ENCODE measurements at places on chromosomes 11 and 22. TPM values are rescaled to one million over a fixed set of nuclear protein-coding genes. Genes with fewer than 3 reads are reported as not detected.

- DNase-seq = no peak
Measured at GRCh38 chr11:130979386-130979972, 63.2 kb upstream of the SNX19 start.

GRCh38 chr22:21626073-21626734 is 3.6 kb downstream of the YDJC start:
- no peak for DNase-seq

- DNase-seq = no peak
Measured at GRCh38 chr11:95055283-95055897, 6.2 kb downstream of the KDM4F start.

DNA sequence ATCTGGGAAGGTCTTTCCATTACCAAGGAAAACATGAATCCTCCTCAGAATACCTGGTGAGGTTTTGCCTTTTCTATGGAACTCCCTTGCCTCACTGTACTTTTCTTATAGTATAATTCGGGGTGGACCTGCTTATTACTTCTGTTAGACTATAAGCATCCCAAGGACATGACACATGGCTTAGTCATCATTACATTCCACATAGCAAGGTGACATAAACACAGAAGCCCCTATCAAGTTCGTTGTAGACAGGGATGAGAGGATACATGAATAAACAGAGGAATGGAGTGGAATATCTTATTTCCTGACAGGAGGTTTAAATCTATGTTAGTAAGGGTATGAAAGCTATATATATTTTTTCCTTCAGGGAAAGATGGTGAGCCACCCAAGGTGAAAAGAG is 532.2 kb upstream of the CCDC90B start:
- no peak for DNase-seq

GRCh38 chr11:15276621-15277020 is 161.9 kb downstream of the INSC start:
- no peak for DNase-seq

DNA sequence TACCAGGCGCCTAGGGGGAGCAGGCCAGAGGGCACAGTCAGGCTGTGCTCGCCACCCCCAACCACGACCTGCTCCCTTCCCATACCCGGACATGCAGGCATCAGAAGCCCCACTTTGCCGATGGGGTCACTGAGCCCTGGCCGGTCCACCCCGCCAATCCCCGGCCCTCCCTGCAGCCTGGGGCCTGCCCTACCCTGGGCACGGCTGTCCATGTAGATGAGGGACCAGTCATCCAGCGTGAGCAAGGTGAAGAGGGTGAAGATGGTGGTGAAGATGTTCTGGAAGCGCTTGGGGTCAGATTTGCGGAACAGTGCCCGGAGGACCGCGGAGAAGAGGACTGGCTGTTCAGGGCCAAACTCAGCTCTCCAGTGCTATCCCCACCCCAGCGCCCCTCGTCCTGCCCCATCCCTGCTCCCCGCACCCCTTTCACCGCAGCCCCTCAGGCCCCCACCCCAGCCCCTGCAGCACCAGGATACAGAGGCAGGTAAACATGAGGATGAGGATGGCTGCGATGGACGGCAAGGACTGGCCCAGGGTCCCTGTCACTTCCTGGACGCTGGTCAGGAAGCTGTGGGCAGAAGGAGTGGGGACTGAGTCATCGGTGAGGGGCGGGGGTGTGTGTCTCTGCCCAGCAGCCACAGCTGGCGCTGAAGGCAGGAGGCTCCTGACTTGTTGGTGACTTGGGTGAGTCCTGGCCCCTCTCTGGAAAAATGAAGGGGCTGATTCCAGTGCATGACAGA is 5.5 kb downstream of the CATSPER1 start:
- no peak for DNase-seq

- no peak for DNase-seq
Measured at GRCh38 chr11:32775908-32776307, 18.6 kb downstream of the CCDC73 start.

DNA sequence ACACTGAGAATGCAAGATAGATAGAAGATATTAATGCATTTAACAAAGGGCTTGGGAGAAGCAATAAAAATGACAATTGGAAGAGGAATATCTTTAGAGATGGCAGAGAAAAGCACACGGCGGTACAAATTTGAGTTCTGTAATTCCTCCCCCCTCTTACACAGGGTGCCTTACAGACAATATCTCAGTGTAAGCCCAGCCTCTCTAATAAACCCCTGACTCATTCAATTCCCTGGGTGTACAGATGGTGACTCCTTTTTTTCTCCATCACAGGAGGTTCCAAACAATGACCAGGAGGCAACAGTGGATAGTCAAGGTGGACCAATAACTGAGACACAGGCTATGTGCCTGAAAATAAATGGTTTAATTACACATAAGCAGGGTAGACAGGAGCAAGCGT is 598.6 kb downstream of the OPCML start:
- no peak for DNase-seq

DNA sequence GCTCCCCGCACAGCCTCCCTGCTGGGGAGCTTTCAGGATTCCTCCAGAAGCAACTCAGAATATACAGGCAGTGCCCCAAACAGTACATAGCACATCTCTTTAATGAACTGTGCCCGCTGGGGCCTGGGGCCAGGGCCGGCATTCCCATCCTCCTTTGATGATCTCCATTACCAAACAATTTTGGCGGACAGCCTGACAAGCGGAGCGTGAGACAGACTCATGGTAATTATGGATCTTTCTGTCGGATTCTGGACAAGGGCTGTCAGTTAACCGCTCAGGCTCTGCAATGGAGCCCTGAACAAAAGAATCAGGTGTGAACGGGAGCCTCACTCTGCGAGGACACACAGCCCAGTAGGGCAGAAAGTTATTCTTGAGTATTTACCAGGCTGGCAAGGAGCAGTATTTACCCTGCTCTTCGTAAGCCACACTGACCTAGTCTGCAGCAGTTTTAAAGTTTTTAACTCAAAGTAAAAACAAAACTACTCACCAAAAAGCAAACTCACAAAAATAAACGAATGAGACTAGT is 174.0 kb downstream of the TBC1D22A start:
- DNase-seq = no peak

DNA sequence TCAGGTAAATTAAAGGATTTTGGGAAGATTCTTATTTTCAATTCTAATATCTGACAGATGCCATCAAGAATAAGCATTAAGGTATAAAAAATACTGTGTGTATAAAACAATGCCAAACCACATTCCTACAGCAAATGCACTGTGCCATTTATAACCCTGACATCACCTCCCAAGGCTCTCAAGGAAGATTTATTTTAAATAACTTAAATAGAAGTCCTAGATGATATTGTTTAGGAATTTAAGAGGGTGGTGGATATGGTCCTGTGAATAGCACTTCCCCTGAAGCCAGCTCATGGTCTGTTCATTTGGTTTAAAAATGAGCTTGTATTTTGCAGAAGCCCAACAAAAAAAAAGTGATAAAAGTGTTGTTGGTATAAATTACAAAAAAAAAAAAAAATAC is 32.1 kb downstream of the PPIL2 start:
- DNase-seq = no peak

DNA sequence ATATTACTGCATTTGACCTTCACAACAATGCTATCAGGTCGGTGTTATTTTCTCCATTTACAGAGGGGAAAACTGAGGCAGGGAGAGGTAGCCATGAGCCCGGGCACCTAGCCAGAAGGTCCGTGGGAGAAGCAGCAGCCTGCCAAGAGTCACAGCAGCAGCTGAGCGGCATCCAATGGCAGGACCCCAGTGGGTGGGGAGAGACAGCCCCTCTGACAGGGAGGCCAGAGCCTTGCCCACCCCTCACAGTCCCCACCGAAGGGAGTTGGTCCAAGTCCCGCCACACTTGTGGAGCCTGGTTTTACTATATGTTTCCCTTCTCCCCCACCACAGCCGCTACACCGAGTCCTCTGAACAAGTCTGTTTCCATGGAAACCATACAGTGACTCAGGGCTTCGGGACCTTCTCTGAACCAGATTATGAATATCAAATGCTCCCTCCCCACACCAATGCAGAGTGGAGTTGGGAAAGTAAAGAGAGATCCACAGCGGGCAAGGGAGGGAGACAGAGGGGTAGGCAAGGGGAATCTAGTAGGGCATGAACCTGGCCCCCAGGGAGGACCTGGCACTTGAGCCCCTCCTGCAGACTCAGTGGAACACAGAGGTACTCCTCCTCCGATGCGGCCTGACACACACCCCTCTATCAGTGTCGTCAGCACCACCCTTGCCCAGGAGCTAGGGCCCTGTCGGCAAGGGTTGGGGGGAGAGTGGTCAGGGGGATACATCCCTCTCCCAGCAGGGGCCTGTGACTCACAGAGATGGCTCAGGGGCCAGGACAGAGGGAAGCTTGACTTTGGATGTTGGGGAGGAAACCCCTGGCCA is 2.5 kb downstream of the CHST1 start:
- no peak for DNase-seq

GRCh38 chr22:16966251-16966650 is 41.8 kb downstream of the GAB4 start:
- DNase-seq = no peak

GRCh38 chr11:66564538-66564937 is 3.9 kb downstream of the CTSF start:
- DNase-seq = no peak

DNA sequence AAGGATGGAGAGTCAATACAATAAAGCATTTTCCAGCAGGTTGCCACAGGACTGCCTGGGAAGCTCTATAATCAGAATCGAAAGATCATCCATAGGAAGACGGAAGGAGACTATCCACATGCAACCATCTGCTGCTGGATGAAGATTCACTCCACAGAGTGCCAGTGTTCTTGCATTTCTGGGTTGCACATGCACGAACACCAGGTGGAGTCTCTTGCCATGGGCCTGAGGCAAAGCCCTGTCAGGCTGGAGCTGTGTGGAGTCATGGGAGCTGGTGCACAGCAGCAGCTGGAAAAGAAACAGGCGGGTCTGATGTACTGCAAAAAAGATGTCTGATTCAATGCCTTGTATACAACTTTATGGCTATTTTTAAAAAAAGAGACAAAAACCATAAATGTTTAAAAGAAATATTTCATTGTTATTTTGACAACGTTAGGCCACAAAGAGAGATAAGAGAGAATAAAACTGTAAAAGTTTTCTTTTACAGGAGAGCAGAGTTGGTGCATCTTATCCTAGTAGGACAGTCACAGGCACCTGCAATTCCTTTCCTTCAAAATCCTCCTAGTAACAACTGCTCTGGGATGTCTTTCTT is 12.9 kb upstream of the FAT3 start:
- DNase-seq = no peak

DNA sequence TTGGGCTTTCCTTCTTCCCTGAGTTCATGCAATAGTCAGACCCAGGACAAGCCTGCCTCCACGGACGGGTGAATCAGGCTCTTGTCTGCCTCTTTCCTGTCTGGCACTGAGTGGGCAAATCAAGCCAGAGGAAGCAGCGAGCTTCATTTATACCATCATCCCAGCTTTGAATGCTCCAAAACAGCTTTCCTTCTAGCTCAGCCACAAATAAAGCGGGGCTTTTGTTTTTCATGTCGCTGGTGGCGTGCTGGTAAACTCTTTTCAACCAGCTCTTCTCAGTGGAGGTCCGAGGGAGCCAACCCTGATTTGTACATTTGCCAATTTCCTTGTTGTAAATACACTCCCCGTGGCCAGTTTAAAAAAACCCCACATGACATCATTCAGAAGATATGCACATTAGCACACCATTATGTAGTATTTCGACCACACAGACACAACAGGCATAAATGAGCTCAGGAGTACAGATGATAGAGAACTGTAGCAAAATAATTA is 8.6 kb downstream of the C11orf91 start:
- no peak for DNase-seq

GRCh38 chr11:2862395-2863275 is 22.9 kb downstream of the CDKN1C start:
- no peak for DNase-seq

GRCh38 chr11:123103326-123103980 is 41.5 kb upstream of the HSPA8 start:
- peak; percentile 38 for DNase-seq

- DNase-seq = no peak
Measured at GRCh38 chr22:27585141-27585540, 216.4 kb downstream of the MN1 start.

DNA sequence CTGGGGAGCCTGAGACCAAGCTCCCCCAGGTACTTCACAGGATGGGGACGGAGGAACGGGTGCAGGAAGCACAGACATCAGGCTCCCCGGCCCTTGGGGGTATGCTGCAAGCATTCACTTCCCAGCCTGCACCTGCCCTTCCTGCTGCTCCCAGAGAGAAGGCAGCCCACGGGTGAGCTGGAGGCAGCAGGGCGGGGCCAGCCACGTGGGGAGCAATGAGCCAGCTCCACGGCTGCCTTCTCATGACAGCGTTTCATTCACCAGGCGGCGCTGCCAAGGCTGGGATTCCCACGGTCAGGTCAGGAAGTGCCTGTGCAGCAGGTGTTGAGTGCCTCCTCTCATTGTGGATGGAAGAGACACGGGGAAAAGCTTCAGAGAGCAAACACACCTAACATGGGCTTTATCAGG is 14.5 kb upstream of the PHLDA2 start:
- peak; percentile 41 for DNase-seq

GRCh38 chr11:74466916-74467885 is at the start of gene KCNE3:
KCNE3 (minus strand) TSS chr11:74467549; CDS start chr11:74457563, 9,986 bp downstream.
- DNase-seq = no peak

GRCh38 chr11:104320097-104320496 is 156.2 kb upstream of the PDGFD start:
- no peak for DNase-seq

GRCh38 chr22:49964136-49965090 is 3.8 kb downstream of the PIM3 start:
- peak; percentile 69 for DNase-seq

GRCh38 chr11:65476632-65477148 is 22.2 kb upstream of the MALAT1 start:
- DNase-seq = peak; percentile 17

GRCh38 chr11:7603031-7603781 is 70.1 kb downstream of the CYB5R2 start:
- no peak for DNase-seq

GRCh38 chr11:76910620-76911414 is 50.1 kb downstream of the ACER3 start:
- DNase-seq = no peak

DNA sequence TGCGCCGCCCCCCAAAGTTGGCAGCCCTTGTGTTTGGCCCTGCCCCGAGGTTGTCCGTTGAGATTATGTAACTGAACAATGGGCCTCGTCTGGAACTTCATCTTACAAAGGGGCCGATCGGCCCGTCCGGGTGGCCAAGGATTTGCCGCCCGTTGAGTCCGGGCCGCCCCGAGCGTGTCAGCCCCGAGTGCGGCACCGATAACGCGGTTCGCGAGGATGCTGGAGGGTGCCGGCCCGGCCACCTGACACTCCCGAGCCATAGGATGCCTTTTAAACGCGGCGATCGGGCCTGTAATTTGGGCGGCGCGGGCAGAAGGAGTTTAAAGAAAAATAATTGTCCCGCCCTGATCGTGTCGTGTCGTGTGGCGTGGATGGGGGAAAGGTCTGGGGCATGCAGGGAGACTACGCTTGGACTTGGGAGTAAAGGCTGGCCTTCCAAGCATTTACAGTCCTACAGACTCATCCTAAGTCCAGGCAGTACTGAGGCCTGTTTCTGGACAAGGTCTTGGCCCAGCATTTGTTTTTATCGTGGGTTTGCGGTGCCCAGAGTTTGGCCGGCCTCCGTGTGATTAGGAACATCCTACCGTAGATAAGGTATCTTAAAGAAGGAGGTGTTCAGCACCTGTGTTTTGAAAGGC is 1.3 kb downstream of the WEE1 start:
- DNase-seq = peak; percentile 17

Gene CARNS1
- 18.5 TPM for total RNA-seq

Gene CDCA5
- 0.60 TPM for total RNA-seq

Gene FOLH1
- total RNA-seq = not detected

Gene SCUBE2
- not detected for total RNA-seq

Gene MFRP
- total RNA-seq = not detected

Gene DNAJB13
- total RNA-seq = 0.22 TPM

Gene SYT13
- total RNA-seq = not detected

Gene ZNF280A
- total RNA-seq = not detected

Gene C22orf23
- total RNA-seq = not detected

All from naive thymus-derived CD8-positive, alpha-beta T cell (primary cell).